Transverse colon (tissue), 4 donors: ENCODE measurements at places on chromosomes 11 and 22. TPM values are rescaled to one million over a fixed set of nuclear protein-coding genes. Genes with fewer than 3 reads are reported as not detected.
A peak's percentile ranks its signal among the peaks of the same experiment; 100 is the strongest.

Gene COPB1
- total RNA-seq = 32.6 TPM

GRCh38 chr22:23236440-23237184, 56.3 kb downstream of the BCR start:
- H3K4me1 ChIP-seq = peaks cover 2% of the 10 kb centered on the region
- no peaks in the 10 kb centered on the region for H3K36me3 ChIP-seq
- H3K4me3 ChIP-seq = no peak overlapping the region
- H3K27ac ChIP-seq = no peak overlapping the region
- no peak for DNase-seq
- H3K27me3 ChIP-seq = no peaks in the 10 kb centered on the region

DNA sequence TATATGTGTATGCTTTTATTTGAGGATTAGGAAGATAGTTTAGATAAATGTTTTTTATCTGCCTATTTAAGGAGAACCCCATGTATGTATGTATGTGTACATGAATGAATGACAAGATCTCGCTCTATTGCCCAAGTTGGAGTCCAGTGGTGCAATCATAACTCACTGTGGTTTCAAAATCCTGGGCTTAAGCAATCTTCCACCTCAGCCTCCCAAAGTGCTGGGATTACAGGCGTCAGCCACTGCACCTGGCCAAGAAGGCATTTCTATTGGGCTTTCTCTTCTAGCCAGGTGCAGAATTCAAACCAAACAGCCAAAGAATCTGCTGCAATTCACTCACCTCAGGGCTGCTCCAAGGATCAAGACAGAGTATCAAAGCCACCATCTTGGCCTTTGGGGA, 25.5 kb upstream of the DGKZ start:
- H3K4me3 ChIP-seq = no peak overlapping the region
- H3K4me1 ChIP-seq = no peaks in the 10 kb centered on the region
- H3K27ac ChIP-seq = no peak overlapping the region

Gene MRGPRD
- total RNA-seq = not detected

Gene MUC15
- not detected for total RNA-seq

GRCh38 chr11:819943-820649, 1.4 kb downstream of the PNPLA2 start:
- H3K27me3 ChIP-seq = peaks cover under 1% of the 10 kb centered on the region
- H3K27ac ChIP-seq = peak overlapping the region; percentile 100
- no peaks in the 10 kb centered on the region for H3K36me3 ChIP-seq
- peaks cover 43% of the 10 kb centered on the region for H3K4me1 ChIP-seq

Gene NLRP14
- 0.41 TPM for total RNA-seq
